ENCODE measurements at places on chromosomes 13 and 19.

- no peak for DNase-seq
Observed at GRCh38 chr19:28009696-28010095, 1203.3 kb downstream of the UQCRFS1 start.

- DNase-seq: no peak
Observed at GRCh38 chr13:31627097-31627845, 112.1 kb upstream of the RXFP2 start.

DNA sequence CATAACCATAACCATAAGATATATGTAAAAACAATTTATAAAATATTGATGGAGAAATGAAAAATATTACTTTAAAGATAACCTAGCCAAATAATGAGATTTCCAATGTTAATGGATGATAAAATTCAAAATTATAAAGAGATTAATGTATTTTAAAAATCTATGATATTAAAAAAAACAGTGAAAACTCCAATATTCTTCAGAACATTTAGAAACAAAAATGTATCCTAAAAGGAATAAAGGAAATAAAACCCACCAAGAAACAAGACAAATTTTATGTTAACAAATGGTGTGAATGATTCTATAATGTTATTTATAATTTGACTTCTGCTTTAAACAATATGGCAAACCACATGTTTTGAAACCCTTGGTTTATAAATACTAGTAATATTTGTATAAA is 1587.8 kb downstream of the PCDH9 start:
- DNase-seq: no peak

GRCh38 chr13:96710166-96710862 is 284.0 kb downstream of the OXGR1 start:
- DNase-seq: no peak

DNA sequence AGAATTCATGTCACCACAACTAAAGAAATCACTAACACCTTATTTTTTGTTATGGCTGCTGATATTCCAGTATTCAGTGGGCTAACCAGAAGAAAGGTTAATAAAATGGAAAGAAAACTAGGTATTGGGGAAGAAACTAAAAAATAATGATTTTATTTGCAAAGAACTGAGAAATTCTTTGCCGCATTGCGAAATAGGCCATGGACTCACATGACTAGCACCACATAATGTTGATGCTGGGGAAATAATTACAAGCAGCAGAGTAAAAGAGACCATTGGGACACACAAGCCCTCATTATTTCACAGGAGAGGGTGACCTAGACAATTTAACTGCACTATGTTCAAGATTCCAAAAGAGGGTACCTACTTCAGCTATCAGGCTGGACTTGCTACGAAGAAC is 1411.5 kb downstream of the SLITRK5 start:
- DNase-seq: no peak

- no peak for DNase-seq
Observed at GRCh38 chr19:15623711-15624318, 8.8 kb downstream of the CYP4F8 start.

DNA sequence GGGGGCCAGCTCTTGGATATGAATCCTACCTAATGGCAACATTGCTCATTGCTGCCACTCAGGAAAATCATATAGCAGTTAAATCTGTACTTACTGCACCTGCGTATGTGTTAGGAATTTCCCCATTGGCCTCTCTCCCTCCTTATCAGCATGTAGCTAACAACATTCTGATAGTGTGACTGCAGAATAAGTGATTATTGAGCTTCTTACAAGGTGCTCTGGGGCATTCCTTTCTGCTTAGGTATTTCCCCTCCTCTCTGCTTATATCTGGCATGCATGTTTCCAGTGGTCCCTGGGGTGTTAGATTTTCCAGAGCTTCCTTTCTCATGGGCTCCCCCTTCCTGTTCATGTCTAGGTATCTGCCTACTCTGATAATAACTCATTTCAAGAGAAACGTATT is 414.1 kb upstream of the SLITRK1 start:
- DNase-seq: no peak

GRCh38 chr19:32130332-32130731 is 215.1 kb upstream of the ZNF507 start:
- no peak for DNase-seq

GRCh38 chr19:6678690-6679109 is 8.7 kb upstream of the TNFSF14 start:
- DNase-seq: no peak

GRCh38 chr19:41064974-41065569 is 23.2 kb upstream of the CYP2A13 start:
- DNase-seq: peak; percentile 21

GRCh38 chr19:13842291-13843103 is 34.4 kb upstream of the NANOS3 start:
- DNase-seq: peak; percentile 85

DNA sequence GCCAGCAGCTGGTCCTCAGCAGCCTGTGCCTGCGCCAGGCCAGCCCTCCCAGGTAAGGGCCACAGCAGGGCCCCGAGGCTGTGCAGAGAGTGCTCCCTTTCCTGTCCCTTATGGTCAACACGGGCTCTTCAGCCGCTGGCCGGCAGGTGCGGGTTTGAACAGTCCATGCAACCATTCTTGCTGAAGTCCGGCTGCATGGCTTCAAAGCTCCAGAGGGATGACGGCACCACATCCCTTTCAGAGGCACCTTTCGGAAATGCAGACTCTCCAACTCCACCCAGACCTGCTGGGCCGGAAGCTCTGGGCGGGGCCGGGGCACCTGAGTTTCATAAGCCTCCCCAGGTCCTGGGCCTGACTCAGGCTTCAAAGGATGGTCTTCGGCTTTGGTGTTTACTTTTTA is 81.3 kb downstream of the SPACA7 start:
- DNase-seq: no peak

DNA sequence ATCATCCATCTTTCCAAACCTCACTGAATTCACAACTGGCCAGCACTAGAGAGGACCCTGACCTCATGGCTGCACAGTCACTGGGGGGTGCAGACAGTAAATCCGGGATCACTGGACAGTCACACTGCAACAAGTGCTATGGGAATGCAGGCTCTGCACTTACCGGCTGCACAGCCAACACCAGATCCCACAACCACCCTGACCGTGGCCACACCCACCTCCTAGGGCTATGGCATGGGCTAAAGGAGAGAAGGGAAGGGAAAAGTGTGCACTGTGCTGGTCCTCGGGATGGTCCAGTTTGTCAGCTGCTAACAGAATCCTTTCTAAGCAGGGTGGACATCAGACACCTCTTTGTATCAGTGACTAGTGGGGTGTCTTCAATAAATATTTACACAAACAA is 118.2 kb downstream of the MIPEP start:
- DNase-seq: no peak

- DNase-seq: no peak
Observed at GRCh38 chr13:35804901-35805300, 326.3 kb downstream of the DCLK1 start.

DNA sequence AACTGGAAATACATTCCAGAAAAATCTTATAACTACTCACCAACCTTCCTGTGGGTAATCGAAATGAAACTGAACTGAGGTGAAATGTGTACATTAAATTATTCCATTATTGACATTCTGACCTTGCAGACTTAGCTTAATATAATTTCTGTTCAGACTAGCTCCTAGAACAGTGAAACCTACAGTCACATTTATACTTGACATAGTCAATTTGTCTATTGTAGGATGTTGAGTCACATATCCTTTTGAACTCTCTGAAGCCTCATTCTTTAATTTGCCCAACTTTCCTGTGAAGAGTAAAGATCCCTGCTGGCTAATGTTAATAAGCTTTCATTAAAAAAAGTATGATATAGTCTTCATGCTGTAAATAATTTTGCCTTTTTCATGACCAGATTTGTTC is 92.0 kb upstream of the SCEL start:
- no peak for DNase-seq

DNA sequence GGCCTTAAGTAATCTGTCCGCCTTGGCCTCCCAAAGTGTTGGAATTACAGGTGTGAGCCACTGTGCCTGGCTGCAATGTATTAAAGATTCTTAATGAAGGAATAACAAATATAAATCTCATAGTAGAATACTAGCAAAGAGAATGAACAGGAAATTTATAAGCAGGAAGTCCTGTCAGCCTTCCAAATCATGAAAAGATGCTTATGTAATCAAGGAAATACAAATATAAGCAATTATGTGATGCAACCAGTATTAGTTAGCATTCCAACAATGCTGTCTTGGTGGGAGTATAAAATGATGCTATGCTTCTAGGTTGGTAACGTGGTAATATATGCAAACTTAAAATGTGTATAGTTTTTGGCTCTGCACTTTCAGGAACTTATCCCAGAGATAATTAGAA is 133.8 kb downstream of the PDS5B start:
- peak; percentile 5 for DNase-seq

- DNase-seq: no peak
Observed at GRCh38 chr19:11649941-11650340, 52.7 kb downstream of the ZNF627 start.
